Stimulated activated CD4-positive, alpha-beta T cell treated with anti-CD3 and anti-CD28 coated beads, Interleukin-12 subunit alpha, Interleukin-12 subunit beta, amount 100 ng/mL, for 4 hours (primary cell): ENCODE measurements at places on chromosomes 2 and 18.

DNA sequence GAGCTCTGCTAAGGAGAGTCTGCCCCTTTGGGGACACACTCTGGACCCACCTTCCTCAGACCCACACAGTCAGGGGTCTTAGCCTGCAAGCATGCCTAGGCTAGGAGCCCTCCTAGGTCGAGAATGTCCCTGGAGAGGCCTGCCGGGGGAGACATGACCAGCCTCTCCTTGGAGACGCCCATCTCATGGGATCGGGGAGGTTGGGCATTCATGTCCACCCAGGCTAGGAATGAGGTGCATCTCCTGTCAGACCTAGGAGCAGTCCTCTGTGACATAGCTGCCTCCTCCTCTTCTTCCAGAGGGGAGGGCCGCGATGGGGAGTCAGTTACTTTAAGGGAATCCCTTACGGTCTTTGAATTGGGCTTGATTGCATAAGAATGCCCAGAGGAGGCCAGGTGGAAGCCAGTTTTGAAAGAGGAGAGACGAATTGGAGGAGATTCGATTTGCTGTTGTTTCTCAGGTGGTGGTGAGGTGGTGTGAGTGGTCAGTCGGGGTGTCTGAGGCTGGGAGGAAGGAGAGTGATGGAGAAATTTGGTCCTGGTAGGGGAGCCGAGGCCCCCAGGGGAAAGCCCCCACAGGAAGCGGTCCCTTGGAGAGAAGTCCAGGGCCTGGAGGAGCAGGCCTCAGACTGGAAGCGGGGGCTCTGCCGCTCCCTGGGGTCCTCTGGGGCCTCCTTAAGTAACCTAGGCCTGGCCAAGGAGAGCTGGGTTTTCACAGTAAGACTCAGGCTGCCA is 241.3 kb downstream of the DYSF start:
- DNase-seq, result no peak

DNA sequence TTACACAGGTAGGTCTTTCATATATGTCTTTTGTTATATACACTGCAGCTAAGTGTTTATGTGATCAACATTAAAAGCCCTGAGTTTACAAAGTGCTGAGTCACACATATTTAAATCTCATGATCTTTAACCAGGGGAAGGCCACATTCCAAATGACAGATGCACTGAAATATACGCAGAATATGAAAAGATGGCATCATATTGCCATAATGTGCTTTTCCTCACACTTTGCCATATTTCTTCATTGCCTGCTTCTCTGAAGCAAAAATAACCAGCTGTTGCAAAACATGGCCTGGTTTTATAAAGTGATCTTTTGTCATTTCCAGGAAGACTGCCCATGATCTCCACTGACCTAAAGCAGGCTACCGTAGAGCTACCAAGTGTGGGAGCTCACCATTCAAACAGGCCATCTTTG is 93.5 kb upstream of the MAPRE2 start:
- DNase-seq, result no peak

GRCh38 chr2:68152681-68153347 is 4.9 kb upstream of the PNO1 start:
- no peak for DNase-seq

DNA sequence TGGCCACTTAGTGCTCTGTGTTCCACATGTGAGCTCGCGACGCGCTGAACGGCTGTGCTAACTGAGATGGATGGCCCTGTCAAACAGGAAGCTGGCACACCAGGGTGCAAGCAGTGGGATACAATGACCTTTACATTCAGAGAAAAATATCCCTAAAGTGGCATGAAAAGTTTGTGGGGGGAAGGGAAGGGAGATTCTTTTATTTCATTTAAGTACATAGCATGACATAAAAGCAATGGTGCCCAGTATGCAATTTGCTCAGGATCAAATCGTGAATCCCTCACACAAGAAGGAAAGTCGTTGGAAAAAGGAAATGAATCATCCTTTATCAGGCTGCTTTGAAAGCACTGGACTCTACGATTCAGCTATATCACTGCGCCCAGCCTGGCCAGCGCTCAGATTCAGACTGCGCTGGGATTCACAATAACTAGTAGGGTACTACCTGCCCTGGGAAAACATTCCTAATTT is 26.0 kb downstream of the SATB2 start:
- no peak for DNase-seq

GRCh38 chr2:39989888-39990287 is 210.8 kb upstream of the THUMPD2 start:
- no peak for DNase-seq

GRCh38 chr2:237538001-237538720 is 28.2 kb upstream of the PRLH start:
- DNase-seq, result no peak

- DNase-seq, result no peak
Observed at GRCh38 chr2:176117823-176118371, 1.3 kb downstream of the HOXD10 start.

DNA sequence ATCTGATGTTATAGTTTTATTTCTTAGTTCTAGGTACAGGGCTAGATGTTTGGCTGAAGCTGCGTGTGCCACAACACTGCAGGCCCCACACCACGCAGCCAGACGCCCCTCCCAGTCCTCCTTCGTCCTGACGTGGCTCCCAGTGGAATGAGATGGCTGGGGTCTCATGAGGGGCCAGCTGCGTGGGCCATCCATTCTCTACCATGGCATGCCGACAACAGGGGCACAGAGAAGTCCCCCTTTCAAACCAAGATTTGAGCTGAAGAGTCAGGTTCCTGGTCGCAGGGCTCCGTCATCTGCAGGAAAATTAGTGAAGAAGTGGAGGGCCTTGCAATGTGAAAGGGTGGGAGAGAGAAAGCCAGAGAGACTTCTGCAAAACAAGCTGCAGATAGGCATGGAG is 64.5 kb downstream of the PARD6G start:
- DNase-seq, result no peak

DNA sequence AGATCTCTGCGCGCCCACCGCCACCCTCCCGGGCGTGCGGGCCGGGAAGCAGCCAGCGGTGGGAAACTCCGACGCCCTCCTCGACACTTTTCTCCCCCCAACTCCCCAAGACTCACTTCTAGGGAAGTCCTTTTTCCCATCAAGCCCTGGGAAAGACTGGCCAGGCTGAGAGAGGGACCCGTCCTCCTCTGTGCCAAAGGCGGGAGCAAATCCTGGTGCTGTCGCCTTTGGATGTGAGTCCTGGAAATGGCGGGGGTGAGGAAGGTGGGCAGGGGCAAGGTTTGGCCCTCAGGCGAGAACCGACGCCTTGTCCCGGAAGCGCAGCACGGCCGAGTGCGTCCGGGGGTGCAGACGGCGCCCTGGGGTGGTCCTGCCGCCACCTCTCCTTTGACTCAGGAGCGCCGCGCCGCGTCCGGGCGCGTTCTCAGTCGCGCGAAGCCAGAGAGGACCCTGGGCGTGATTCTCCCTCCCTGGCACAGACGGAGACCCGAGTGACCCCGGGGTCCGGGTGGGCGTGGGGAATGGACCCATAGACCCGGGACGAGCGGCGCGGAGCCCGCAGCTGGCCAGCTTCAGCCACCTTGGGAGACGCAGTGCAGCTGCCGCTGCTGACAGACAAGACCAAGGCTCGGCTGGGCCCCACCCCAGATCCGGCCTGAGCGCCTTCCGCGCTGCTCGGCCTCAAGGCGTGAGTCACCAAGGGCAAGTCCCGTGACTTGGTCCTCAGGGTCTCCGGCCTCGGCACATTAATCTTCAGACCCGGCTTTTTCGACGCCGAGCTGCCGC is 3.5 kb upstream of the LBX2 start:
- peak; percentile 42 for DNase-seq

- no peak for DNase-seq
Observed at GRCh38 chr2:127347734-127348392, 39.9 kb downstream of the MAP3K2 start.

- no peak for DNase-seq
Observed at GRCh38 chr2:138421315-138421970, 80.1 kb upstream of the SPOPL start.

DNA sequence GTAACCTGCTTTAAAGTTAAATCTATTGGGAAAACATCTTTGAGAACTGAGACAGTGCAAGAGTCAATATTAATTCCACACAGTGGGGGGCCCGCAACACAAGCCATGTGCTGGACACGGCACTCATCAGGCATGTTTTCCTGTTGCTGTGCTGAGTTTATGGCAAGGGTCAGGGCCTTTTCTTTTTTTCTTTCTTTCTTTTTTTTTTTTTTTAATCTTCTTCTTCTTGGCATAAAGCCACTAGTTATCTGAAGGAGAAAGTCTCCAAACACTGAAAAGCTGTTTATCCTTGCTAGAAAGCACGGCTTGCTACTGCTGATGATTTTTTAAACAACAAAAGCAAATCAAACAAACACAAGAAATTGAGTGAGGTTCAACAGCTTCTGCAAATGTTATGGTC is 252.1 kb downstream of the ZNF521 start:
- DNase-seq, result no peak

GRCh38 chr18:79530821-79531220 is 135.1 kb downstream of the NFATC1 start:
- DNase-seq, result no peak

DNA sequence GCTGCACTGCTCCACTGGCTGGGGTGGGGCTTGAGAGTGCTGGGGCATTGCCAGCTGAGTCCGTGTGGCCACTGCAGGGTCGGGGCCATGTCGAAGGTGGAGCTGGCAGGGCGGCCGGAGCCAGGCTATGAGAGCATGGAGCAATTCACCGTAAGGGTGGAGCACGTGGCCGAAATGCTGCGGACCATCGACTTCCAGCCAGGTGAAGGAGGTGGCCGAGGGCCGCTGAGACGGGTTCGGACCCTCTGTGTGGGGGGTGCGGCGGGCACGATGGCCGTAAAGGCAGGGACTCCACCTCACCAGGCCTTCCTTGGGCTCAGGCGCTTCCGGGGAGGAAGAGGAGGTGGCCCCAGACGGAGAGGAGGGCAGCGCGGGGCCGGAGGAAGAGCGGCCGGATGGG is 2.1 kb downstream of the UCN start:
- DNase-seq, result no peak

DNA sequence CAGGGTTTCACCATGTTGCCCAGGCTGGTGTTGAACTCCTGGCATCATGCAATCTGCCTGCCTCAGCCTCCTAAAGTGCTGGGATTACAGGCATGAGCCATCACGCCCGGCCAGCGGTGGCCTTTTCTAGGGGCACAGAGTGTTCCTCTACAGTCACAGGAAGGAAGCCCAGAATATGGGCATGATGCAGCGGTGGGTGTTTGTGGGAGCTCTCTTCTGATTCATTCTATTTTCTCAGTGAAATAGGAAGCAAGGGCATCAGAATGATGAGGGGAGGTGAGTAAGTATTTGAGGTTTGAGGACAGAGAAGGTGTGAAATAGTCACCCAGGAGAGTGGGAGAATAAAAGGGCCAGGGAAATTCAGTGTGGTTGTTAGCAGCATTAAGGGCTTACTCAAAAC is 70.3 kb upstream of the PSME4 start:
- peak; percentile 48 for DNase-seq

GRCh38 chr18:9434122-9434701 is 41.1 kb upstream of the RALBP1 start:
- no peak for DNase-seq

GRCh38 chr2:94767336-94767735 is 103.9 kb upstream of the TEKT4 start:
- DNase-seq, result no peak

GRCh38 chr2:123061534-123061933 is 963.6 kb upstream of the CNTNAP5 start:
- DNase-seq, result no peak

- no peak for DNase-seq
Observed at GRCh38 chr18:61400016-61400635, 66.9 kb downstream of the CDH20 start.

DNA sequence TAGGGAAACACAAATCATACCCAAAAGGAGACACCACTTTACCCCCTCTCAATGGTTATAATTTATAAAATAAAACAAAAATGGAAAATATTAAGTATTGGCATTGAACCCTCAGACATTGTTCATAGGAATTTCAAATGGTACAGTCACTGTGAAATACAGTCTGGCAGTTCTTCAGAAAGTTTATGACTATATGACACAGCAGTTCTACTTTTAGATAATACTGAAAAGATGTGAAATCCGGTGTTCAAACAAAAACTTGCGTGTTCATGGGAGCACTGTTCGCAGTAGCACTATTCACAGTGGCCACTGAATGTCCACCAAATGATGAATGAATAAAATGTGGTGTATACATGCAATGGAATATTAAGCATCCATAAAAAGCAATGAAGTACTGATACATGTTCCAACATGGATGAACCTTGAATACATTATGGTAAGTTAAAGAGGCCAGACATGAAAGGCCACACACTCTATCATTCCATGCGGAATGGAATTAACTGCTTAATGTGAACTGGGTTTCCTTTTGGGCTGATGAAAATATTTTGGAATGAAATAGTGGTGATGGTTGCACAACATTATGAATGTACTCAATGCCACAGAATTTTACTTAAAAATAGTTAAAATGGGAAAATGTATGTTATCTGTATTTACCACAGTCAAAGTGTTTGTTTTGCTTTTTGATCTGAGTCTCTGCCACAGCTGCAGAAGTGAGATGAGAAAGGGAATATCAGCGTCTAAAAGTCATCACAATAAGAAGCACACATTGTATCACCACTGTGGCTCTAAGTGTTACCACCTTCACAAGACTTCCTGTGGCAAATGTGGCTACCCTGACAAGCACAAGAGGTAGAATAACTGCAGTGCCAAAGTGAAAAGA is 864.6 kb downstream of the SUCLG1 start:
- no peak for DNase-seq

DNA sequence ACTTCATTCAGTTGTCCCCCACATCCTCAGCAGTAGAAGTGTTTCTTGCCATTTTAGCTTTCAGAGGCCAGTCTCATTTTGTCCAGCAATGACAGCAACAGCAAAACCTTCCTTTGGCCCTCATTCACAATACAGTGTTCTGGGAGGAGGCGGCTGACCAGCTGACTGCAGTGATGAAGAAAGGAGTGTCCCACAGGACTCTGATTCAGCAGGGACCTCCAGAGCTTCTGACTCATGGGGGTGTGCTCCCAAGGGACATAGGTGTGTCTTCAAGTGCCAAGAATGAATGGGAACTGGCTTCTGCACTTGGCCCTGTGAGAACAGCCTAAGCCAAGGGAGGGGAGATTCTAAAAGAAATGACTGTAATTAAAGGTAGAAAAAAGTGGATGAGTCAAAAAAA is 147.0 kb upstream of the PELI1 start:
- no peak for DNase-seq

- DNase-seq, result no peak
Observed at GRCh38 chr2:227616631-227617030, 667 bp upstream of the SCYGR4 start.

DNA sequence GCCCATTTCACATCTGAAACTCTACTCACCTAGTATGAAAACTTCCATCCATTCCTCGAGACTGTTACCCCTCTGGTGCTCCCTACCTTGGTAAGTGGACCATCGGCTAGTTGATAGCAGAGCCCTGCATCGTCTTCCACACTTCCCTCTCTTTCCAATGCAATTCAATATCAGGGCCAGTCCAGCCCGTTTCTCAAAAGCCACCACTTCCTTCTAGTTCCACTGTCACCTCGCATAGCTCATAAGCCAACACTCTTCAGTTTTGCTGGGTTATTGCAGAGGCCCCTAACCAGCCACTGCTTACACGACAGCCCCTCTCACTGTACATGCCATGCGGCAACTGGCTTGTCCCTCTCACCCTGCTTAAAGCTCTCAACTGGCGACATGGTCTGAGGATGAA is 10.2 kb upstream of the ZNF407 start:
- DNase-seq, result no peak

GRCh38 chr2:152584301-152584700 is 133.0 kb downstream of the PRPF40A start:
- no peak for DNase-seq
